NCI-H1930 (cell line): ENCODE measurements at places on chromosomes 2 and 18.

GRCh38 chr2:113282747-113283533, 4.2 kb upstream of the PAX8 start:
- no peak for DNase-seq

GRCh38 chr2:26562811-26563645, 78.1 kb downstream of the CIB4 start:
- no peak for DNase-seq

- DNase-seq = no peak
Observed at GRCh38 chr2:20579866-20580265, 71.0 kb downstream of the HS1BP3 start.

DNA sequence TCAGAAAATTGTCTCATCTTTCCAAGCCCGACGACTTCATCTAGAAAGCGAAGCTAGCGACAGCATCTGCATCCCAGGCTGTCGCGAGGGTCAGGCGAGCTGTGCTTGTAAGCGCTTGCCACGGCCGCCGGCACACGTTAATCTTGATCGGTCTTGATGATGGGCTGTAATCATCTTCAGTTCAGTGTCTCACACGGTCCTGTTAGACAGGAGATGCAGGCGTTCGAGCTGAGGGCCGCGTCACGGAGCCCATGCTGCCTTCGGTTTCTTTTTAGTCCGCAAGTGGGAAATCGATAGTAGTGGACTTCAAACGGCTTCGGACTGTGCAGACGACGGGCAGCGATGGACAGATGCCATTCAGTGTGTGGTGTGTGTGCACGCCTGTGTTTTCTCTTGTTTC, 43.6 kb downstream of the ADI1 start:
- DNase-seq = no peak

- no peak for DNase-seq
Observed at GRCh38 chr2:105681927-105682326, 62.8 kb upstream of the NCK2 start.

GRCh38 chr2:20350041-20350712, 467 bp downstream of the PUM2 start:
- DNase-seq = no peak

GRCh38 chr2:221109552-221109951, 462.6 kb downstream of the EPHA4 start:
- no peak for DNase-seq

- no peak for DNase-seq
Observed at GRCh38 chr2:226551522-226552250, 247.9 kb downstream of the IRS1 start.
